ENCODE measurements at places on chromosomes 3 and 15. TPM values are rescaled to one million over a fixed set of nuclear protein-coding genes. Genes with fewer than 3 reads are reported as not detected.

- peaks cover 28% of the 10 kb centered on the region for H3K27me3 ChIP-seq
- no peaks in the 10 kb centered on the region for H3K36me3 ChIP-seq
- H3K27ac ChIP-seq = no peak overlapping the region
- DNase-seq = no peak
- no peaks in the 10 kb centered on the region for H3K4me1 ChIP-seq
- H3K4me3 ChIP-seq = no peak overlapping the region
Observed at GRCh38 chr3:17832016-17832415, 89.6 kb upstream of the TBC1D5 start.

DNA sequence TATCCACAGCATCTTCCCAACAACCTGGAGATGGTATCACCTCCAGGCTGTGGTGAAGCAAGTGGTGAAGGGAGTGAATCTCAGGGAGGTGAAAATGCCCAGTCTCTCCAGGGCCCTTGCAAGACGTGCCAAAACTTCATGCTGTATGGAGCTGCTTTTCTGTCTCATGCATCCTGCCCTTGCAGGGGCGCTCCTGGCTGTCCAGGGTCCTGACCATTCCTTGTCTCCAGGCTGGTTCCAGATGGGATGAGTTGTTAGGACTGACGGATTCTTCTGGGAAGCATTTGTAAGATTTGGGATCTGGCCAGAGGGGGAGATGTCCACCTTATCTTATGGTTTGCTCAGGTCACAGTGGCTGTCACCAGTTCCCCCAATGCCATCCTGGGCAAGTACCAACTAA, 15.8 kb downstream of the TGM4 start:
- no peak overlapping the region for H3K27ac ChIP-seq
- H3K4me1 ChIP-seq = peaks cover 3% of the 10 kb centered on the region
- H3K27me3 ChIP-seq = peaks cover 13% of the 10 kb centered on the region
- no peak for DNase-seq
- no peaks in the 10 kb centered on the region for H3K36me3 ChIP-seq

DNA sequence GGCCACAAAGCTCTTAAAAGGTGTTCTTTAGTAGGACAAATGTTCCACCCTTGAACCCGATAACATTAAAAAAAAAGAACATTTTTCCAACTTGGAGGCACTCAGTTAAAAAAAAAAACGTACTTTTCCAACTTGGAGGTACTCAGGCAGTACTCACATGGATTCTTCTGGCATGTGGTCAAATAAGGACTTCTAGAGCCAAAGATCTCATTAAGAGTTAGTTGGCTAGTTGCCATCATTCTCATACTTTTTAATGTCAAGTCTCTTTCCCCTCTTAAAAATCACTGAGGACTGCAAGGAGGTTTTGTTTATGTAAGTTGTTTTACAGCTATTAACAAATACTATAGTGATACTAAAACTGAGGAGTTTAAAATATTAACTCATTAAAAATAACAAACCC, 101.0 kb downstream of the CADPS start:
- no peaks in the 10 kb centered on the region for H3K4me1 ChIP-seq
- H3K27ac ChIP-seq = no peak overlapping the region
- no peaks in the 10 kb centered on the region for H3K36me3 ChIP-seq
- no peak for DNase-seq
- H3K27me3 ChIP-seq = no peaks in the 10 kb centered on the region
- H3K4me3 ChIP-seq = no peak overlapping the region

The NR1I2 gene
- 0.28 TPM for total RNA-seq

- no peak for DNase-seq
- no peak overlapping the region for H3K27ac ChIP-seq
- H3K36me3 ChIP-seq = no peaks in the 10 kb centered on the region
- no peak overlapping the region for H3K4me3 ChIP-seq
- H3K4me1 ChIP-seq = no peaks in the 10 kb centered on the region
Observed at GRCh38 chr3:162436826-162437225, 940.2 kb downstream of the OTOL1 start.

GRCh38 chr3:115525731-115526130, 97.6 kb upstream of the GAP43 start:
- H3K4me1 ChIP-seq = peaks cover 2% of the 10 kb centered on the region
- H3K27ac ChIP-seq = no peak overlapping the region
- no peak for DNase-seq
- H3K27me3 ChIP-seq = peaks cover 8% of the 10 kb centered on the region
- no peak overlapping the region for H3K4me3 ChIP-seq

The OPA1 gene
- 57.9 TPM for total RNA-seq

- no peak for DNase-seq
- H3K4me1 ChIP-seq = no peaks in the 10 kb centered on the region
- no peaks in the 10 kb centered on the region for H3K36me3 ChIP-seq
Observed at GRCh38 chr3:43869491-43869890, 178.8 kb downstream of the ABHD5 start.

The DUOXA2 gene
- not detected for total RNA-seq

The KIF23 gene
- total RNA-seq = 50.7 TPM

The TRIP4 gene
- total RNA-seq = 23.7 TPM

DNA sequence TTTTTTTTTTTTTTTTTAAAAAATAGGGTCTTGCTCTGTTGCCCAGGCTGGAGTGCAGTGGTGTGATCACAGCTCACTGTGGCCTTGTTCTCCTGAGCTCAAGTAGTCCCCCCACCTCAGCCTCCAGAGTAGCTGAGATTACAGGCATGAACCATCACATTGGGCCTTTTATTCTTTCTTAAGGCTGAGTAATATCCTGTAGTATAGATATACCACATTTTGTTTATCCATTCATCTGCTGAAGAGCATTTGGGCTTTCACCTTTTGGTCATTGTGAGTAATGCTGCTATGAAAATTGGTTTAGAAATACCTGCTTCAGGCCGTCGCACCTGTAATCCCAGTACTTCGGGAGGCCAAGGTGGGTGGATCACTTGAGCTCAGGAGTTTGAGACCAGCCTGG, 42.6 kb downstream of the PAQR5 start:
- no peaks in the 10 kb centered on the region for H3K36me3 ChIP-seq
- H3K27ac ChIP-seq = no peak overlapping the region
- H3K4me3 ChIP-seq = no peak overlapping the region
- H3K4me1 ChIP-seq = no peaks in the 10 kb centered on the region

DNA sequence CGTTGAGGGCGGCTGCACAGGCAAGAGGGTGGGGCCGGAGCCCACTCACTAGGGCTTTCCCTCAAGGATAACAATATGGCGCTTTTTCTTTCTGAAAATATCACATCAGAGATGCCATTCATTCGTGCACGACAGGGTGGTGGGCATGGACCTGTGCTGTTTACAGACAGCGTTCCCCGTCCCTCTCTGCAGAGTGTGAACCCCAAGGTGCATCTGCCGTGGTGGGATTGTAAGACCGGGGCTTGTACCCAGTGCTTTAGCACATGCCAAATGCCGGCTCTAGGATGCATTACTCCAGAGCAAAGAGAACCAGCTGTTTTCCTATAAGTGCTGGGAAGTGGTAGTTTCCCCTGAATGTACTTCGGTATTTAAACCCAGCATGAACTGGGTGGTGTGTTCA, 37.0 kb downstream of the CHDH start:
- no peak overlapping the region for H3K27ac ChIP-seq
- no peak overlapping the region for H3K4me3 ChIP-seq
- DNase-seq = no peak
- no peaks in the 10 kb centered on the region for H3K27me3 ChIP-seq

DNA sequence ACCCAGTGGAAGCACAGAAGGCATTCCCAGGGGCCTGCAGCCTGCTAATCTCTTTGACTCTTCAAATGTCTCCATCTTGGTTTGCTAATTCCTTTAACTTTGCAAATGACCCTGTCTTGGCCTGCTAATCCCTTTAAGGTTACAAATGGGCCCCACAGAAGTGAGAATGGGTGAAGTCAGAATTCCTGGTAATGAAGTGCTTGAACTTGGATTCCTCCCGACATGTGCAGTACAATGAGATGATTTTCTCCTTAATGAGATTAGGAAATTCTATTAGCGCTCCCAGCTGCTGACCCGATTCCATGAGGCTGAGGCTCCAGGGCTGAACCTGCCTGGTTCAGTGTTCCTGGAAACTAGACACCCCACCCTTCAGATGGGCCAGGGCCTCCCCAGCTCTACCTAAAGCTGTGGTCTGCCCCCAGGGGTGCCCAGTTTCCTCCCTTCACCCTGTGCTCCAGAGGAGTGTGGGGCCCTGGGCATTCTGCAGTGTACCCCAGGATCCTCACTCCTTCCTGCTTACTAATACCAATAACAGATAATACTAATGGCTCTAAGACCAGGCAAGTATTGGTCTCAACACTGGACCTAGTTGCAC, 47.4 kb downstream of the SCN5A start:
- no peak for DNase-seq
- H3K27ac ChIP-seq = no peak overlapping the region
- H3K4me3 ChIP-seq = no peak overlapping the region
- no peaks in the 10 kb centered on the region for H3K4me1 ChIP-seq

- peaks cover 1% of the 10 kb centered on the region for H3K36me3 ChIP-seq
- H3K27me3 ChIP-seq = peaks cover 2% of the 10 kb centered on the region
- H3K4me1 ChIP-seq = peaks cover 5% of the 10 kb centered on the region
- no peak overlapping the region for H3K4me3 ChIP-seq
- DNase-seq = no peak
Observed at GRCh38 chr3:183106635-183107034, 7.3 kb upstream of the MCCC1 start.

The PLD1 gene
- total RNA-seq = 1.7 TPM

DNA sequence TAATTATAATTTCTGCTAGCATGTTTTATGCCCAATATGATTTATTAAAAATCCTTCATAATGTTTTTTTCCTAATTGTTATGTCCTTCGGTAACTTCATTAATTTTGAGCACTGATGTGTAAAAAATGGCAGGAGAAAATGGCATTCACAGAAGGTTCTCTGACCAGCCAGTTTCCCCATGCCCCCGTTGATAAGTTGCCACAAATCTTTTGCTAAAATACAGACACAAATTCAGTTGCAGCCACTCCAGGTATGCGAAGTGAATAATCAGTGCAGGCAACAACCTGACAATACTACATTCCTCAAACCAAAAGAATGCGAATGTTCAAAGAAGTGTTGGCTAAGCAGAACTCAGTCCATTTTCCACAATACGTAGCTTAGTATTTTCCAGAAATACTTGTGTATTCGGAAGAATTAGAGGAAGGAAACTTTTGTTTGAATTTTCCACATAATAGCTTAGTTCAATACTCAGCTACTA, 32.7 kb downstream of the CHL1 start:
- H3K4me3 ChIP-seq = no peak overlapping the region
- no peaks in the 10 kb centered on the region for H3K4me1 ChIP-seq
- H3K27me3 ChIP-seq = no peaks in the 10 kb centered on the region
- DNase-seq = no peak
- no peaks in the 10 kb centered on the region for H3K36me3 ChIP-seq

- H3K36me3 ChIP-seq = peaks cover 13% of the 10 kb centered on the region
- H3K4me1 ChIP-seq = peaks cover 13% of the 10 kb centered on the region
- peak overlapping the region; percentile 67 for H3K27ac ChIP-seq
- peak overlapping the region; percentile 52 for H3K4me3 ChIP-seq
Observed at GRCh38 chr15:95741830-95742229, 588.7 kb upstream of the NR2F2 start.

The MAP1A gene
- 3.4 TPM for total RNA-seq

DNA sequence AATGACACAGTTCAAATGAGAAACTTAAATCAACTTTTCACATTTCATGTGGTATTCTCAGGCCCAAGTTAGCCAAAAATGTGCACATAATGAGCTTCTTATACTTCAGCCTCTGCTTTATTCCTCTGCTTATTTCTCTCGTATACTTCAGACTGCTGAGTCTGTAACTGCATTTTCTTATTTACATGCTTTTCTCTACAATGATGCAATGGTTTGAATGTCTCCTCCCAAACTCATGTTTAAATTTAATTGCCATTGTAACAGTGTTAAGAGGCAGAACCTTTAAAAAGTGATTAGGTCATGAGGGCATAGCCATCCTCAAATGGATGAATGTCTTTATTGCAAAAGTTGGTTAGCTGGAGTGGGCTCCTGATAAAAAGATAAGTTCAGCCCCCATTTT, 184.2 kb downstream of the SUCLG2 start:
- H3K27me3 ChIP-seq = no peaks in the 10 kb centered on the region
- H3K4me3 ChIP-seq = no peak overlapping the region
- H3K4me1 ChIP-seq = no peaks in the 10 kb centered on the region

The NRROS gene
- 16.2 TPM for total RNA-seq

The LMOD3 gene
- total RNA-seq = not detected

GRCh38 chr3:57582474-57583168, 14.5 kb downstream of the ARF4 start:
- DNase-seq = no peak
- H3K27ac ChIP-seq = no peak overlapping the region
- H3K27me3 ChIP-seq = no peaks in the 10 kb centered on the region
- peaks cover 21% of the 10 kb centered on the region for H3K36me3 ChIP-seq
- peaks cover 4% of the 10 kb centered on the region for H3K4me1 ChIP-seq

DNA sequence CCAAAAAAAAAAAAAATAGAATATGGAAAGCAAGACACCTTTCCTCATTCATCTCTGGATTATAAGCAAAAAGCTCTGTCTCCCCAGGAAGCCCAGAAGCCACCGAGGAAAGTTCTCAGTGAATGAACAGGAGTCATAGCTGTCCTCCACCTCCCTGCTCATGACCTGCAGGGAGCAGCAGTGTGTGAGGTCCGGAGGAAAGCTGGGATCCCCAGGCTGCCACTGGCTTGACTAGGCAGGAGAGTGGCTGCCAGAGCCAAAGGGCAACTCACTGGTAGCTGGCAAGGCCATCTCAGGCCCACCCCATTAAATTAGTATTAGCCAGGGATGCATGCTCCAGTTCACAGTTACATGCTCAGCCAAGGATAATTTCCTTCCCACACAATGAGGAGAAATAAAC, 191.6 kb upstream of the STT3B start:
- peaks cover 1% of the 10 kb centered on the region for H3K27me3 ChIP-seq
- no peak overlapping the region for H3K4me3 ChIP-seq
- H3K36me3 ChIP-seq = peaks cover 4% of the 10 kb centered on the region
- H3K27ac ChIP-seq = no peak overlapping the region
- no peak for DNase-seq
- no peaks in the 10 kb centered on the region for H3K4me1 ChIP-seq

DNA sequence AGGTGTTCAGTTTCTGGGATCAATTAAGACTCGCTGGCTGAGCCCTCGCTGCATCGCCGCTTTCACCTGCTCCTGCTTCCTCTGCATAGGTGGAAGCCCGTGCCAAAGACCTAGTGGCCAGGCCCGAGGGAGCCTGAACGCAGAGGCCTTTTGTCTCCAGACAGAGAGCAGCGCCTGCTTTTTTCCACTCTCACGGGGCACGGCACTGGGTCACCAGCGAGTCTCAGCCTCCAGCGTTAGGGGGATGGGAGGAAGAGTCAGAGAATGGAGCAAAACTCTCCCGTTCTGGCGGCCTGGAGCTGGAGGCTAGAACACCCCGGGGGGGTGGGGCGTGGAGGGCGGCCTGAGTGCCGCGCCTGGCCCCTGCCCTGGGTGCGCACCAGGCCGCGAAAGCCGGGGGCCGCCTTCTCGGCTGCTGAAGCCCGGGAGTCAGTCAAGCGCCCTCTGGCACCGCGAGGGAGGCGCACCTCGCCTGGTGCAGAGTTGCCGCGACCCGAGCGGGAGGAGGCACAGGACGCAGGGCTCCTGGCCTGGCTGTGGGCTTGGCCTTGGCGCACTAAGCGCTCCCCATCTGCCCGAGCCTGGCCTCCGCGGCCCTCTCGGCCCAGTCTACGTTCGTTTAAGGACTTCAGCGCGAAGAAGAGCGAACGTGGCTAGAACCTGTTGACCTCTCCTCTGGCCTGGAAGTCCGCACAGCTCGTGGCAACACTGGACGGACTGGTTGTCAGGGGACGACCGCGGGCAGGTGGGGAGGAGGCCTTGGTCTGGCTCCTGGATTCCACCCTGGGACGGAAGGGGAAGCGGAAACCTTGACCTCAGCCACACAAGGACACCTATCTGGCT, 21.5 kb downstream of the NR2F2 start:
- no peak overlapping the region for H3K27ac ChIP-seq
- H3K36me3 ChIP-seq = no peaks in the 10 kb centered on the region
- no peak overlapping the region for H3K4me3 ChIP-seq
- peaks cover 5% of the 10 kb centered on the region for H3K4me1 ChIP-seq
